ENCODE measurements at places on chromosomes 7 and 10. TPM values are rescaled to one million over a fixed set of nuclear protein-coding genes. Genes with fewer than 3 reads are reported as not detected.

Gene ANKRD1
- 1.4 TPM for total RNA-seq

Gene OR2A1
- total RNA-seq, result 0.27 TPM

Gene MPP7
- total RNA-seq, result 2.7 TPM

Gene SP8
- not detected for total RNA-seq

Gene SPAM1
- not detected for total RNA-seq

Gene MUC12
- not detected for total RNA-seq

Data from fibroblast of the aortic adventitia (primary cell).